ENCODE measurements at places on chromosomes 2 and 18.

- DNase-seq, result no peak
These were observed 32.1 kb upstream of the ZNF638 start for GRCh38 chr2:71299507-71299906.

DNA sequence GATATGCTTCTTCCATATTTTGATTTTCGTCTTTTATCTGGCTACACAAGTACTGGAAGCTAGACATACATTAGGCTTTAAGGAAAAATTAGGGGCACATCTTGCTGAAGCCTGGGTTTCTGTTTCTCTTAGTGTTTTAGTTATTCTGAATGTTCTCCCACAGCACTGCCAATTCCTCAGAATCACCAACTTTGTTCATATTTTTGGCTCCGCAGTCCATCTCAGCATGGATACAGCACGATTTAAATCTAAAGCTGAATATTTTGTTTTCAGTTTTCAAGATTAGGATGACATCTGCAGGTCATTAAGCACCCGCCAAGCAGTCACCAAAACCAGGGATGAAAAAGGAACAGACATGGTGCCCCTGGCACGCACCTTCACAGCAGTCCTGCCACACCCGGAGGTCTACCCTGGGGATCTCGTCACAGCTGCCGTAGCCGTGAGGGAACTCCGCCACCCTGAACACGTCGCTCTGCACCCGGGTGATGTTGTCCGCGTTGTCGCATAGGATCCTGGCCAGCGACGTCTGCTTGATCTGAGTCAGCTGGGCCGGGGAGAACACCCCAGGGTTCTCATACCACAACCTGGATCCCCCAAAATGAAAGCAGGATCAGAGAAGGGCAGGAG lies 101.2 kb downstream of the PXDN start:
- DNase-seq, result no peak

DNA sequence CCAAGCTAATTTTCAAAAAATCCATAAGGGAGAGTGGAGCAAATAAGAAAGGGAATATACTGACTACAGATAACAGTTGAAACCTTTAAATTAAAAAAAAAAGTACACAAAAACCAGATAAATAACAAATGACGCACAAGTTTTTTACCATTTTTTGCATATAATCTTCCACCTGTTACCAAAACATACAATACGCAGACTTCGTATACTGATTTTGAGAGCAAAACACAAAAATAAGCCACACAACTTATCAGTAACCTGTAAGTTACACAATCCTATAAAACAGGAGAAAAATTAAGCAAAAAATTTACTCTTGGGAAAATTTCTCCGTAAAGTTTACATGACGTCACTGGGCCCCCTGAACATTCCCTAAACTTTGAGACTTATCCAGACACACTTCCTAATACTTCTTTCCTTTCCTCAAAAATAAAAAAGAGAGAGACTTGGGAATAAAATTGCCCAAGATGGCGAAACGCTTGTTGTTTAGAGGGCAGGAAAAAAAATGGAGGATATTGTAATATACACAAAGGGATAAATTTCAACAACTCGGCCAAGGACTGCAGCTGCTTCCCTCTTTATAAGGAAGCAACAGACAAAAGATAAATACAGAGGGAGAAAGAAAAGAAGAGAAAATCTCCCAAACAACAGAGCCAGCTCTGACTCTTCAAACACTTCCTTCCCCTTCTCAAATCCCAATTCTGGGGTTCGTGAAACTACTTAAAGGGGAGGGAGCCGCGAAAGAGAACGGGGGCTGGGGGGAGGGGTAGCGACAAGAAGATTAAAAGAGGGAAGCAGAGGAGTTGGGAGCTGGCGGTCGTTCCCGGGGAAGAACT lies 1.6 kb downstream of the BAZ2B start:
- DNase-seq, result no peak

DNA sequence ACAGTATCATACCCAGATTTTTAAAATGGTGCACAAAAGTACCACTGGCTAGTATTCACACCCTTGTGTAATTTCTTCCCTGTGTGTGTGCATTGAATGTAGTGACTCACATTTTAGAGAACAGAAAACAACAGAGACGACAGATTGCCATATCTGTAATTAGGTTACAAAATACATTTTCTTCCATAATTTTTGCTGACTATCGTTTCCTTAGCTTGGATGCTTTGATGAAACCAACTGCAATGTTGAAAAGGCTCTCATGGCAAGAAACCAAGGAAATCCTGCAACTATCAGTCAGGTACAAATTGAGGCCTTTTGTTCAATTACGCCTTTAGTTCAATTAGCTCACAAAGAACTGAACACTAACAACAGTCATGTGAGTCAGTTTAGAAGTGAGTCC lies 484.4 kb downstream of the ZNF804A start:
- no peak for DNase-seq

DNA sequence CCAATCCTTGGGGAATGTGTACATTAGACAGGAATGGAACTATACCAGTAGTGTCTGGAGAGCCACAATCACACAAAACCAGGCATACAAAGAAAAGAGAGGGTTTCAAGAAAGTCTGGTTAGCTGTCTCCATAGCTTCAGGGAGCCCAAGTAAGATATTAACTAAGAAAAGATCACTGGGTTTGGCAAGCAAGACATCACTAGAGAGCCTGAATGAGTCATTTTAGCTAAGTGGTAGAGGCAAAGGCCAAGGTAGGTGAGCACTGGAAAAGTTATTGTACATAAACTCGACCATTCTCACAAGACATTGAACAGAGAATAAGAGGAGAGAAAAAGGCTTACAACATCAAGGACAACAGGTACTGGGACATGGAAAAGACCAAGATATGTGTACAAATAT lies 143.8 kb upstream of the ARL4C start:
- no peak for DNase-seq

DNA sequence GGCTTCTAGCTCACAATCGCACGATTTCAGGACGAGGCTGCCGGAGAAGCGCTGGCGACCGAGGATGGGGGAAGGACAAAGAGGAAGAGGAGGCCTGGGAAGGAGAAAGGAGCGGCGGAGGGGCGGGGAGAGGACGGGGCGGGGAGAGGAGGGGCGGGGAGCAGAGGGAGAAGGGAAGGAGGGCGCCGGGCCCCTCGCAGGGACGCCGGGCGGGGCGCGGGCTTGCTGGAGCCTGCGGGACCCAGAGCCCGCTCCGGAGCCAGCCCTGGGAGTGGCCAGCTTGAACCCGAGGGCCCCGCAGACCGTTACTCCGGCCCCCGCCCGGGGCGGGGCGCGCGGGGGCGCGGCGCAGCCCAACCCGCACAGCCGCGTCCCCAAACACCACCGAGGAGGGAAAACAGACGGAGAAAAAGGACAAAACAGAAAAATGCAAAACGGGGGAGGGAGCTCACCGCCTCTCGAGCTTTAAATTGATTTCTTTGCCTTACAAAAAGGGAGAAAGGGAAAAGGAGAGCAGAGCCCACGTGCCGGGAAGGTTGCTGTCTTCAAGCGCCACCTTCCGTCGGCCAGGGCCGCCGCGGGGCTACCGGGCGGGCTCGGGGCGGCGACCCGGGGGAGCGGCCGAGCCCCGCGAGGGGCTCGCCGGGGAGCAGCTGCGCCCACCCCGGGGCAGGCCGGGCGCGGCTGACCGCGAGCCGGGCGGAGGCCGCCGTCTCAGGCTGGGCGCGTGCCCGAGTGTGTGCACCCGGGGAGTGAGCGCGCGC lies 781 bp upstream of the SOX11 start:
- peak; percentile 54 for DNase-seq

DNA sequence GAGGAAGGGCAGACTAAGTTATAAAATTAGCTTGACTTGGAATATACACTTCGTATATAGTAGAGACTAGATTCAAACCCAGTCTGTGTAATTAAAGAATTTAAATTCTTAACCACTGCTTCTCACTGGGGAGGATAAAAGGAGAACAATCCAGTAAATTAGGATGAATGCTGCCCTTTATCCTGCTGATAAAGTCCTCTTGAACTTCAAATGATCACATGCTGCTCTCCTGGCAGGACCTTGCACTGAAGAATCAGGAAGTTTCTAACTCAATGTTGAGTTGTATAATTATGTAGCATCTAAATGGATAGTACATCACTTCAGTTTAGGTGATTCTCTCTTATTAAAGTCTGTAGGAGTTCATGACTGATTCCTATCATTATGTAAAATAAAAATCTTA lies 1179.7 kb downstream of the DSC3 start:
- DNase-seq, result no peak

GRCh38 chr2:10839813-10840212 lies 27.2 kb upstream of the PDIA6 start:
- DNase-seq, result no peak

Measured in fibroblast of skin of left biceps (primary cell).